Cardiac fibroblast (primary cell): ENCODE measurements at places on chromosomes 16 and 17.
A peak's percentile ranks its signal among the peaks of the same experiment; 100 is the strongest.

GRCh38 chr17:15346066-15346595, 4.7 kb upstream of the TEKT3 start:
- DNase-seq, result no peak

DNA sequence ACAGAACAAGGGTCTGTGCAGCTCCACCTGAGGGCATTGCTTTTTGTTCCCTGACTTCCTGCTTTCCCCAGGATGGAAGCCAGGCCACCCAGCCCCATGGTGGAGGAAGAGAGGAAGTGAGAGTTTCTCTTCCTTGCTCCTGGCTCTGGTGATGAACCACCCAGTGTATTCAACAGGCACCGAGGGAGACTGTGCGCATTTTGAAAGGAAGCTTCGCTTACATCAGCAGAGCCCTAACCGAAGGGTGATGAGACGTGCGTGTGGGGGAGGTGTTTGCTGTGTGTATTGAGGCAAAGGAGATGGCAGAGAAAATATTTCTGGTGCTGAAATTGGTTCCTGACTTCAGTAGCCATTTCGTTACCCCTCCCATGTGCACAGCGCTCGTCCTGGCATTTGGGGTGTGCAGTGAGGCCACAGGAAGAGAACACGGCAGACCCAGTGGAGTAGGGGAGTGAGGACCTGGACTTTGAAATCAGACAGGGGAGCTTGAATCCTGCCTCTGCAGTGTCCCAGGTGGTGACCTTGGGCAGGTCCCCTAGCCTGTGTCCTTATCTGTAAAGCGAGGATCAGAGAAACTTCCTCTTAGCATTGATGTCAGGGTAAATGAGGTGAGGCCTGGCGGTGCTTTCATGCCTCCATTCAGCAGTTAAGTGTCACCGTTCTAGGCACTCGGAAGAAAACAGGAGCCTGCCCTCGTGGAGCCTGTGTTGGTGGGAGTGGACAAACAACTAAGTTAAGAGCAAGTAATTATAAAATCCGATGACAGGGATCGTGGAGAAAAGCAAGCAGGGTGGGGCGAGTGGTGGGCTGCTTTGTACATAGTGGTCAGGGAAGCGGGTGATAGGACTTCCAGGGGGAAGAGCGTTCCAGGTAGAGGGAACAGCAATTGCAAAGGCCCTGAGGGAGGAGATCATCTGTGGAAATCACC, 7.4 kb downstream of the CMIP start:
- DNase-seq, result no peak

DNA sequence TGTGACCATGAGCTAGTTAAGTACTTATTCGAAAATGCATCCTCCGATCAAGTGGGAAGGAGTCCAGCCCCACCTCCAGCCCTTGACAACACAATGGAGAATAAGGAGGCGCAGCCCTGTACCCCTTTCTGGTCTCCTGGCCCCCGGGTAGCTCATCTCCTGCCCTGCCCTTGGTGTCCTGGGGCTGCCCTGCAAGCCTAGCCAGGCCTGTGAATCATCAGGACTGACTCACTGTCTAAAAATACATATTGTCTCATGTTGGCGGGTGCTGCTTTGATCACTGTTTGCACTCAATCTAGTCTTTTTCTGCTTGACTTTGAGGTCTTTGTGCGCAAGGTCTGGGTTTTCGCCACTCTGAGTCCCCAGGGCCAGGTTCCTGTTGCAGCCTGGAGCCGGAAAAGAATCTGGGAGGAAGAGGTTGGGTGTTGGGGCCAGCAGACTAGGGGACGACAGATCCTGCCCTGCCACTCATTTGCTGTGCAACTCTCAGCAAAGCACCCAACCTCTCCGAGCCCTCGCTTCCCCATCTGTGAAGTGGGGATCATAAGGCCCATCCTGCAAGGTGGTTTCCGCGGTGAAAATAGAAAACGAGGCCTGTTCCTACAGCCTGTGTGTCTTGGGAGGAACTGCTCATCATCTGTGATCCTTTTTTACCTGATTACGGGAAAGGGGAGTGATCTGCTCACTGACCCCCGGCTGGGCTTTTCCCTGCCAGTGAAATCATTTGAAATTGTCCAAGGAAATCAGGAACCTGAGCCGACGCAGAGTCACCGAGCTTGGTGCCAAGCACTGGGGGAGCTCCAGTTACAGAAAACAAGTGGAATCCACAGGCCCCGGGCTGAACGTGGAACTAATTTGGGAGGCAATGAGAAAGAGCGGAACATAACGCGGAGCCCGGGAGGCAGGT, 230.4 kb downstream of the PARN start:
- DNase-seq, result peak; percentile 69

DNA sequence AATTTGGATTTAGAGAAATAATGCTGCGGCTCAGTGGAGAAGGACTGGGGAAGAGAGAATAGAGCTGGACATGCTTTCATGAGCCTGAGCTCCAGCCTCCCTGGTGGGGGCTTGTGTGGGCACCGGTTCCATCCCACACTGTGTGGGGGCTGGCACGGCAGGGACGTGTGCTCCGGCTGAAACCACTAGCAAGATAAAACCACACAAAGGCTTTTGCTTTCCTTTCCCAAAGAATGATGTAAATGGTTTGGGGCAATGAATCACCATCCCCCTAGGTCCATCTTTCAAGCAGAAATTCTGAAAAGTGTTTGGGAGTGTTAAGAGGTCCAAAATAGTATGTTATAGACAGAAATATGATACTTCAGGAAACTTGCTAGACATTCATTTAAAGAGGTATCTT, 77.0 kb downstream of the CDH11 start:
- peak; percentile 57 for DNase-seq

DNA sequence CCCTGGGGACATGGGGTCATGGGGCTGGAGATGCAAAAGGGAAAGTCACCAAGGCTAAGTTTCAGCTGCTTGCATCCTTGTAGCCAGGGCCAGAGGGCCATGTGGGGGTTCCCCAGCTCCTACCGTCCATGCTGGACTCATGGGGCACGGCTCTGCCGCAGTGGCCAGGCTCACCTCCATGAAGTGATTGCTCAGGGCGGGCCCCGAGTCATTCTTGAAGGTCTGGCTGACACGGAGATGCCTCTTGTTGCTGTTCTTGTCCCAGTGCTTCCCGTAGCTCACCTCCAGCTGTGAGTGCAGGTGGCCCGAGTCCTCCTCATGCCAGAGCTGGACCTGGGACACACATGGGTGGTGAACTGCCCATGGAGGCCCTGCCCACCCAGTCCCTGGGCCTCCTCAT, 114.5 kb downstream of the RMI2 start:
- DNase-seq, result no peak

DNA sequence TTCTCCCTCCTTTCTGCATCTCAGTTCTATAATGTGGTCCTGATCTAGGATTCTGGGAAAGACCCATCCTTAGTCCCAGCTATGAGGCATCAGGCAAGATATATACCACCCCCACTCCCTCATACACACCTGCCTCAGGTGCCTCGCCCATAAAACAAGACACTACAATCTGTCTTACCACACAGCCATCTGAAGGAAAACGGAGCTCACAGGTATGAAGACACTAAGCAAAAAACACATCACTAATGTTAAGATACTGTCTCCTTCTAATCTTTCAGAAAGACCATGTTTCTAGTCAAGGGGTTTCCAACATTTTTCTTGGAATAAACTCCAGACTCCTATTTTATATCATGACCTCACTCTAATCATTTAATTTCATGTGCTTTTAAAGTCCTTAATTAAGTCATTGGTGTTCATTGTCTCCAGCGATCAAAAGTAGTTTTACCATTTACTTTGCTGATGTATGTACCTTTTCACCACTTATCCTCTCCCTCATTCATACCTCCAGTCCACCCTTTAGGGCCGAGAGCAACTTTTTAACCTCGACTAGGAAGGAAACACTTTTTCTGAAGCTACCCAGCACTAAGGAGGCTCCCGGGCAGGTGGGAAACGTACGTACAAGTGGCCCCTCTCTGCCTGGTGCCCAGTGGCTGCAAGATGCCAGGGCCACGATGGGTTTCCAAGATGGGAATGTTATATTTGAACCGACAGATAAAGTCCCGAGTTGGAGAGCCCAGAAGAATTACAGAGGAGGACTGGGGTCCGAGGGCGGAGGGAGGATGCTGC, 979 bp downstream of the MAP3K14 start:
- no peak for DNase-seq

- no peak for DNase-seq
Measured at GRCh38 chr16:54061454-54061853, 225.1 kb downstream of the IRX3 start.

DNA sequence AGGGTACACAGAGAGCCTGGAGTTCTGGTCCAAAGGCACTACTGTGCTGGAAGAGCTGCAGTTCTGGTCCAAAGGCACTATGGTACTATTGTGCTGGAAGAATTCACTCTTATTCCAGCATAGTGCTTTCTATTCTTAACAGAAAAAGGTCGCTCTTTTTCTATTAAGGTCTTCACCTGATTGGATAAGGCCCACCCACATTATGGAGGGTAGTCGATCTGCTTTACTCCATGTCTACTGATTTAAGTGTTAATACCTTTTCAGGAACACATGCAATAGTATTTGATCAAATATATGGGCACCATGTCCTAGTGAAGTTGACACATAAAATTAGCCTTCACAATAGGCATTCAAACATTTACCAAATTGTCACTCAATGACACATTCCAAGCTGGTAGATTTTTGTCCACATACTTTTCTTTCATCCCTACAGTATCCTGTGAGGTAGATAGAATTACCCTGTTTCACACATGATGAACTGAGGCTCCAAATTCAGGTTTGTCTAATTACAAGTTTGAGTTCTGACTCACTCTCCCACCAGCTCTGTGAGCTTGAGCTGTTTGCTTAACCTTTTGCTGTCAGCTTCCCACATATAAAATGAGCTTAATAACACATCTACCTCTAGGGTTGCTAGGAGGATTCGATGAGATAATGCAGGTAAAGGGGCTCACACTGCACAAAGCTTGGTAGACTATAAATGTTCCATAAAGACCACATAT, 129.9 kb downstream of the AIPL1 start:
- DNase-seq, result no peak

DNA sequence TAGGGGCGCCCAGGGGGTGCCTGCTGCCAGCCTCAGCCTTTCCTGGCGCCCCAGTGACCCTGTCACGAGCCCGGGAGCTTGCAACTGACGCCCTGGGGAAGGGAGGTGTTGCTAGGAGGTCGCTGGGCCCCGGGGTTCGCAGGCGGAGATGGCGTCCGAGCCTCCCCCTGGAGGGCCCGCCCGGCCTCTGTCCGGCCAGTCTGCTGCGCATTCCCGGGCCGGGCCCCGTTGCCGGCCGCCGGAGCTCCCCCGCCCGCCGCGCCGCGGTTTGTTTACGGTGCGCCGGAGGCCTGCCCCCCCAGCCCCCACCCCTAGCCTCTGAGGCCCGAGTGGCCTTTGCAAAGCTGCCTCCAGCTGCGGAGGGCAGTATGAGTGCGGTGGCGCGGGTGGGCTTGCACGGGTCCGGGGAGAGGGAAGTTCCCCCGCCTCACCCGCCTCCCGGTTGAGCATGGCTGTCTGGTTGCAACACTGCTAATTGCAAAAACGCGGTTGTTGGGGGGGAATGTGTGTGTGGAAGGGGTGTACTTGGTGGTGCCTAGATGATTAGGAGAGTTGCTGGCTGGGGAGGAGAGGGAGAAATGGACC, 514 bp downstream of the THRA start:
- DNase-seq, result peak; percentile 33

DNA sequence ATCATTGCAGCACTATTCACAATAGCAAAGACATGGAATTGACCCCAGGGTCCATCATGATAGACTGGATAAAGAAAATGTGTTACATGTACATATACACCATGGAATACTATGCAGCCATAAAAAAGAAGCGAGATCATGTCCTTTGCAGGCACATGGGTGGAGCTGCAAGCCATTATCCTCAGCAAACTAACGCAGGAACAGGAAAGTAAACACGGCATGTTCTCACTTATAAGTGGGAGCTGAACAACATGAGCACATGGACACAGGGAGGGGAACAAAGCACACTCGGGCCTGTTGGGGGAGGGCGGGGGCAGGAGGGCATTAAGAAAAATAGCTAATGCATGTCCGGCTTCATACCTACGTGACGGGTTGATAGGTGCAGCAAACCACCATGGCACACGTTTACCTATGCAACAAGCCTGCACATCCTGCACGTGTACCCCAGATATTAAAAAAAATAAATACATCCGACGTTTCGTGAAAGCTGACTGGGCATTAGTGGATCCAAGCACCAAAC, 28.9 kb downstream of the ZNF778 start:
- no peak for DNase-seq

DNA sequence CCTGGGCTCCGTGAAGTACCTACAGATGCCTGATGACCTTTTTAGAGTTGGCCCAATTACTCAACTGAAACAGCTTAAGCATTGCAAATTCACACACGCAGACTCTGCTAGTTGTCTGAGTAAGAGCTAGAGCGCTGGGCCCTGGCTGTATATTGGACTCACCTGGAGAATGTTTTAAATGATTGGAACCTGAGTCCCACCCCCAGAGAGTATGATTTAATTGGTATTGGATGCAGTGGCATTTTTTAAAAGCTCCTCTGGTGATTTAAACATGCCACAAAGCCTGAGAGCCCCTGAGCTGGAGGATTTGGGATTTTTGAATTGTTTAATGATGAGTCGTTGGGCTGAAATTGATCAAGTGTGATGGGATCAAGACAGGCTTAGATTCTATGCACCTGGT, 143.9 kb upstream of the SDK2 start:
- no peak for DNase-seq

- DNase-seq, result no peak
Measured at GRCh38 chr16:31200821-31201568, 1.6 kb downstream of the PYCARD start.

- peak; percentile 19 for DNase-seq
Measured at GRCh38 chr16:85187002-85187401, 74.7 kb upstream of the CIBAR2 start.

DNA sequence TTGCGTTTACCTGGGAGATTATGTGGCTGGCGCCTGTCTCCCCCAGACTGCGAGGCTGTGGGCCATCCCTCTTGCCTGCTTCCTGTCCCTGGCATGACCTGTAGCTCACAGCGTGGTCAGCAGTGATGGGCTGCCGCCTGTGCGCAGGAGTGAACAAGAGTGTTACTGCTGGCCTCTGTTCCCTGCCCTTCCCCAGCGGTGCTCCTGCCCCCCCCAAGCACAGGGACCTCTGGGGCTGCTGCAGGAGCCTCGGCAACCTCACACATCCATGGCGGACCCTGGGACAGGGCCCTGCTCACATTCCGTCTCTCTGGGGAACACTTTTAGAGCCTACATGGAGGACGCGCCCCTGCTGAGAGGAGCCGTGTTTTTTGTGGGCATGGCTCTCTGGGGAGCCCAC, 10.6 kb downstream of the TSC2 start:
- DNase-seq, result no peak

GRCh38 chr16:13429416-13429815, 490.5 kb upstream of the ERCC4 start:
- no peak for DNase-seq

- DNase-seq, result peak; percentile 88
Measured at GRCh38 chr17:58417300-58418092, at the start of gene RNF43. TSS of gene RNF43 (minus strand) at chr17:58417534. CDS start at chr17:58415577, 1,957 bp downstream.

- DNase-seq, result no peak
Measured at GRCh38 chr17:51214920-51215319, 44.9 kb downstream of the MBTD1 start.
